ENCODE measurements at places on chromosomes 13 and 19.

DNA sequence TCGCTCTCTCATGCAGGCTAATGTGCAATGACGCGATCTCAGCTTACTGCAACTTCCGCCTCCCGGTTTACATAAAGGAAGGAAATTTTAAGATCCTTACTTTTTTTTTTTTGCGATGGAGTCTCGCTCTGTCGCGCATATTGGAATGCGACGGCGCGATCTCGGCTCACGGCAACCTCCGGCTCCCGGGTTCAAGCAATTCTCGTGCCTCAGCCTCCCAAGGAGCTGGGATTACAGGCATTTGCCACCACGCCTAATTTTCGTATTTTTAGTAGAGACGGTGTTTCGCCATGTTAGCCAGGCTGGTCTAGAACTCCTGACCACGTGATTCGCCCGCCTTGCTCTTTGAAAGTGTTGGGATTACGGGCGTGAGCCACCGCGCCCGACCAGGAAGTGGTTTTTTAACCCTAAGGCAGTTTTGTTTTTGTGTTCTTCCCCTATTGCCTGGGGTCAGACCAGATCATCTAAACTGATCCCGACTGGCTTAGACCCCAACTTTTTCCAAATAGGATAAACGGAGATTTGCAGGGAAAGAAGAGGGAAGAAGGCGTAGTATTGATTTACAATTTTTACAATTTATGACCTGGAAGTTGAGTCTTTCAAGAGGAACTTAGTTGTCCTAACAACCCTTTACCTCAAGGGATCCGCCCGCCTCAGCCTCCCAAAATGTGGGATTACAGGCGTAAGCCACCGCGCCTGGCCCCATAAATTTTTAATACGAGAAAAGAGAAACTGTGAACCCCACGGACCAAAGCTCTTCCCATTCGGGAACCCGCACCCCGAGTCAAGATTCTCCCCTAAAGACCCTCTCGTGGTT is 142.0 kb downstream of the ZNF737 start:
- peak; percentile 64 for DNase-seq

DNA sequence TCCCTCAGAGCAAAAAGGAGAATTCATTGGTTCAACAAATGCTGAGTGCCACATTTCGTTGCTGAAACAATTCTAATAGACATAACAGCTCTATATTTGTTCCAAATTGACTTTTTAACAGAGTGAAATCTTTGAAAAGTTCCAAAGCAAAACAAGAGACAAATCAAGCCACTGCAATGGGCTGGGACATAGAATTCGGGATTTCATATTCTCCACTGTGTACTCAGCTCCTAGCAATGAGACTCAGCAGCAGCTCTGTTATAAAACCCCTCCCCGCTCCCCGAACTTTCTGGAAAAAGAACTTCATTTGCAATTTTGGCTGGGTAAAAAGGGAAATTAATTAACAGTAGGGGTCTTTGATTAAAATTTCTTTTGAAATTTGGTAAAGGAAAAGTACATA is 11.3 kb downstream of the RFX2 start:
- no peak for DNase-seq

DNA sequence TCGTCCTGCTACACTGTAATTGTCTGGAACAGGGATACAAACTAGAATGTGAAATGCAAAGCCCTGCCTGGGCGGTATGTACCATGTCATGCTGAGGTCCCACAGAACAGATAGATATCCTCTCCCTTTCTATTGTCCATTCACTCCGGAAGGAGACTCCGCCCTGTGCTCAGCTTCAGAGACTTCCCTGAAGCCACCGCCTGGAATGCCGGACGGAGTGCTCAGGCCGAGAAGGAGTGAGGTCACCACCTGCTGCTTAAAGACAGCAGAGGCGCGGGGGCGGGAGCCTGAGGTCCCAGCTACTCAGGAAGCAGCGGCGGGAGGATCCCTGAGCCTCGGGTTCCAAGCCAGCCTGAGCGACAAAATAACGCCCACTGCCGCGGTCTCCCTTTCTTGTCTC is 890 bp upstream of the ZNF611 start:
- no peak for DNase-seq

GRCh38 chr19:801861-802497 is 4.7 kb downstream of the PTBP1 start:
- DNase-seq: no peak

- no peak for DNase-seq
These were observed 10.8 kb downstream of the BICRA start for GRCh38 chr19:47619763-47620162.

DNA sequence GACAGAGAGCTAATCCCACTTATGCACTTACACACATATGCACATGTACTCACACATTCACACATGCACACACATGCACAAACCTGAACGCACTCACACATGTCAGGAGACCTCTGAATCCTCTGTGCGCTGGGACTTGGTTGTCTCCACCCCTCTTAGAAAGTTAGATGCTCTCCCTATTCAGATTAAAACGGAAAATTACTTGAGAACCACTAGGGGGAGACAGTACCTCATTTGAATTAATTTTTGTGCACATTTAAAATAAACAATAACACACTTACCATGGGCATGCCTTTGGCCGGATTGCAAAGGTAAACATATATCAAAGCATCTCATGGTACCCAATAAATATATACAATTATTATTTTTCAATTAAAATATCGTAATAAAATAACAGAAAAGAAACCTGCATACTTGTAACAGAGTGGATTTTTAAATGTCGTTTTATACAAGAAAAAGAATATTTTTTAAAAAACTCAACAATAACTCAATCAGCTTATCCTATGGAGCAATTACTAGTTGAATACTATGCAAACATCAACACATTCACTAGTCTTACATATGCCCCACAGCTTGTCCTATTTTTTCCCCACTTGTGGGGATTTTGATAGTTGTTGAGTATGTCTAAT is 9.5 kb upstream of the LILRB4 start:
- peak; percentile 57 for DNase-seq

GRCh38 chr19:33260628-33261418 is 35.2 kb upstream of the SLC7A10 start:
- peak; percentile 75 for DNase-seq

- DNase-seq: no peak
These were observed 19.4 kb upstream of the PSG4 start for GRCh38 chr19:43224855-43225253.

GRCh38 chr13:23899555-23899954 is 2.3 kb upstream of the C1QTNF9B start:
- peak; percentile 53 for DNase-seq

GRCh38 chr13:41565216-41565615 is 107.9 kb downstream of the RGCC start:
- DNase-seq: no peak

DNA sequence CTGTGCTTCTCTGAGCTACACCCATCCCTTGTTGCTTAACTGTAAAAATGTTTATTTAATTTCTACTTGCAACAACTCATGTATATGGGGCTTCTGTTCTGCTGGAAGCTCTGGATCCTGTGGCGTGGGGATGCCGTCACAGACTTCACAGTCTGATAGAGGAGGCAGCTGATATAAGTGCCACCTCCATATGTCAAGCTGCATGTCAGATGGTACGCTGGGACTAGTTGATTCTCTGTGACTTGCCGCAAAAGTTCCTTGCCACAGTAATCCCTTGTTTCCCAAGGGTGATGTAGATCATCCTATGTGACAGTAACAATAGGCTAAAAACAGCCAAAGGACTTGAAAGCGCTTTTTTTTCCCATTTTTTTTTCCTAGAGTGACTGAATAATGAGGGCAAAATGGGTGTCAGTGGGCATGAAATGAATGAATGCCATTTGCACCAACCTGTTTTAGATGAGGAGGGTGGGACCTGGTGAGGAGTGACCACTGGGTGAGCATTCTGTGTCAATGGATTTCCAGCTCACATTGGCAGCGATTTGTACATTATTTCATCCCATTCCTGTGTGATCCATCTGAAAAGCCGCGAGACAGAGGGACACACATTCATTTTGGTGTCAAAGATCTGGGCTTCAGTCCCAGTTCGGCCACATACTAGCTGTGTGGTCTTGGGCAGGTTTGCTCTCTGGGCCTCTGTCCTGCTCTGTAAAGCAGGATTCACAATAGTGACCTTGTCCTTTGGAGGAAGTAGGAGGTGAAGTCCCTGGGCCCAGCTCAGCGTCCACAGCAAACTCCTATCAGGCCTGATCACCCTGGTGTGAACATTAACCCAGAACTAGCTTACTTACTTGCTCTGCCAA is 88.9 kb upstream of the RNF113B start:
- DNase-seq: no peak

- no peak for DNase-seq
These were observed 4.2 kb downstream of the SULT2B1 start for GRCh38 chr19:48556163-48556562.

DNA sequence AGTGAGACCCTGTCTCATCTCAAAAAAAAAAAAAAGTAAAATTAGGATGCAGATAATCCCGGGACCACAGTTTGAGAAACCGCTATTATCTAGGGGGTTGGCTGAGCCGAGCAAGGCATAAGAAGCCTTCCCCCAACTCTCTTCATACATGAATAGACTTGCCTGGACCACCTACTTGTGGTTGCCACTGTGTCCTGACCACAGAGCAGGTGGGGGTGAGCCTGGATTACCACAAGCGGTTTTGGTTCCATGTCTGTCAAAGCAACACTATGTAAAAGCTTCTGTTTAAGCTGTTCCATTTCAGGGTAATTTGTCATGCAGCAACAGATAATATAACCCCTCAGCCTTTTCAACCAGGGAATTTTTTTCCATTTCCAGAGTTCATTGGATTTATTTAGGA is 3.3 kb upstream of the NAPA start:
- DNase-seq: peak; percentile 54

DNA sequence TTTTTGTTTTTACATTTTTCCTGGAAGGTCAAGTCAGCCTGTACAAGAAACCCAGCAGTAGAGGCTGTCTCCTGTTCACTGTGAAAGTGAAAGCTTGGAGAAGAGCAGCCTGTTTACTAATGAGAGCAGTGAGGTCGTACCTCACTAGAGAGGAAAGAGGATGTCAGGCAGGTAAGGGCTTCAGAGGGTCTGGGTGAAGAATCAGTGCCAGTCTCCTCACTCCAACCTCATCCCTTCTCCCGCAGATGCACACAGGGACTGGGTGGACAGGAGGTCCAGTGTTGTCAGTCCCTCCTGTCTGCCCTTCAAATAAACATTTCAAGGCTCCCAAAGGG is 462.5 kb downstream of the KLF5 start:
- DNase-seq: no peak

DNA sequence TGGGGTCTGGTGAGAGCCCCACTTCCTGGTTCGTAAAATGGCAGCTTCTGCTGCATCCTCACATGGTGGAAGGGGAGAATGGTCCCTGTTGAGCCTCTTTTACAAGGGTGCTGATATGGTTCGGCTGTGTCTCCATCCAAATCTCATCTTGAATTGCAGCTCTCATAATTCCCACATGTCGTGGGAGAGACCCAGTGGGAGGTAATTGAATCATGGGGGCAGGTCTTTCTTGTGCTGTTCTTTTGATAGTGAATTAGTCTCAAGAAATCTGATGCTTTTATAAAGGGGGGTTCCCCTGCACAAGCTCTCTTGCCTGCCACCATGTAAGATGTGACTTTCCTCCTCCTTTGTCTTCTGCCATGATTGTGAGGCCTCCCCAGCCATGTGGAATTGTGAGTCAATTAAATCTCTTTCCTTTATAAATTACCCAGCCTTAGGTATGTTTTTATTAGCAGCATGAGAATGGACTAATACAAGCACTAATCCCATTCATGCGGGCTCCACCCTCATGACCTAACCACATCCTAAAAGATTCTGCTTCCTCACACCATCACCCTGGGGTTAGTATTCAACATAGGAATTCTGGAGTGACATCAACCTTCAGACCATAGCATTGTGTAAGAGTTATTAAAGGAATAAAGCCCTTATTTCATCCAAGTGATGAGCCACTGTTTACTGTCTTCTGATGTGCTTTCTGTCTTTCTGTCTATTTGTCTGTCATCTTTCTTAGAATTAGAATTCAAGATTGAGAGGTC is 159.0 kb upstream of the IRS2 start:
- no peak for DNase-seq

DNA sequence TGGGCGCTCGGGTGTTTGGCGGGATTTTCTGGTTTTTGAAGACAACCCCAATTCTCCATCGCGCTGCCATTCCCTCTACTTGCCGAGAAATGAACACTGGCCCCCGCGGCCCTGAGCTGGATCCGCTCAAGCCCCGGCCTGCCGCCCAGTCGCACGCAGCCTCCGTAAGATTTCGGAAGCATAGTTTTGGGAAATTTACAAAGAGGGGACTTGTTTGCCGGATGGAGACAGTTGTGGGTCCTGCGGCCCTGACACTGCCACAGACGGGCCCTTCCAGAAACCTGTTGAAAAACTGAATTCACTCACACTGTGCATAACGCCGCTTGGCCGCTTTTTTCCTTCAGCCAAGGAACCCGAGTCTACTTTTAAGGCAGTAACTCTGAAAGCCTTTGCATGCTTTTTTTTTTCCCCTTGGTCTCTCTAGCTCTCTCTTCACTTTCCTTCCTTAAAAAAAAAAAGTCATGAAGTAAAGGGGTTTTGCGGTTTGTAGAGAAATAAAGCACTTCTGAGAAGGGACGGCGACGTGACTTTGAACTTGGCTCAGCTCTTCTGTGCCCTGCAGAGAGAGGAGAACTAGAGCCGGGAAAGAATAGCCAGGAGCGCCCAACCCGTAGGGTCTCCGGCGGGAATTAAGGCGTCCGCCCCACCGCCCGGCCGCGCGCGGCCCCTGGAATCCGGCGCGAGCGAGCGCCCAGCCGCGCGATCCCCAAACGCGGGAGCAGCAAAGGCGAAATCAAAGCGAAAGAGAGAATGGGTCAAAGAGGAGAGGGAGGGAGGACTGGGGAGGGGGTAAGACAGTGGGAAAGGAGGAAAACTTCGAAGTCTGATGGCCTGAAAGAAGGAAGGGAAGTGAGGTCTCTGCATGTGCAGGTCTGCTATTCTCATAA is 3.4 kb upstream of the ZIC2 start:
- peak; percentile 0 for DNase-seq

DNA sequence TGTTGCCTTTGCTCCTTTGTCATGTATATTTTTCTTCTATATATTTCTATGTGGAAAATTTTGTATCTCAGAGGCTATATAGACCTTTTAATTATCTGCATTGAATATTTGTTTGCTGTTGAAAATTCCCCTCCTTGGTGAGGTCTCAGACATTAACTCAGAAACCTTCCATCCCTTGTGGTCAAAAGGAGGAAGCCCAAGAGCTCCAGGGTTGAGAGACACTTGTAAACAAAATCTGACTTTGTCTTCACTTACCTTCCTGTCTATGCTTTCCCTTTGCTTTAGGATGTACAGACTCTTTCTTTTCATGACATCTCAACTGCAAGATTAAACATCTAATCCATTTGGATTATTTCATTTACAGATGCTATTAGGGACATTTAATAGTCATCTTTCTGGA is 157.5 kb downstream of the PCDH20 start:
- DNase-seq: no peak
